Natural killer cell (primary cell): ENCODE measurements at places on chromosomes 6 and 20. TPM values are rescaled to one million over a fixed set of nuclear protein-coding genes. Genes with fewer than 3 reads are reported as not detected.

GRCh38 chr20:32252189-32252588 lies 25.3 kb upstream of the KIF3B start:
- DNase-seq = peak; percentile 55

- no peak for DNase-seq
Observed at GRCh38 chr6:45327956-45328522, at the start of gene RUNX2. Gene RUNX2, plus strand, starts transcription at chr6:45328330. Its CDS starts 397 bp downstream, at chr6:45328727.

DNA sequence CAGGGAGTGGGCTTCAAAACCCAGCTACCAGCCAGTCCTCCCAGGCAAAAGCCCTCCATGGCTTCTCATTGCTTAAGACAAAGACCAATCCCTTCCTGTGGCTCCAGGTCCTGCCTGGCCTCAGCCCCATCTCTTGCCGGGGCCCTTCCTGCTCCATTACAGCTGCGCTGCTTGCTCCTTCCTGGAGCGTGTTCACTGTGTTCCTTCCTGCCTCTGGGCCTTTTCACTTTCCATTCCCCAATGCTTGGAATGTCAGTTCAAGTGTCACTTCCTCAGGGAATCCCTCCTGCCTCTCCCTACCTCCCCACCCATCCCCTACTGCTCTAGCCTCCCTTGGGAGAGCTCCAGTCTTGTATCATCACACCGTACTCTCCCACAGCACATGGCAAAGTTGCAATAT lies 11.1 kb upstream of the ITPR3 start:
- no peak for DNase-seq

- DNase-seq = no peak
Observed at GRCh38 chr6:40472353-40472752, 114.8 kb downstream of the LRFN2 start.

GRCh38 chr6:87668013-87668412 lies 34.0 kb downstream of the AKIRIN2 start:
- DNase-seq = no peak

DNA sequence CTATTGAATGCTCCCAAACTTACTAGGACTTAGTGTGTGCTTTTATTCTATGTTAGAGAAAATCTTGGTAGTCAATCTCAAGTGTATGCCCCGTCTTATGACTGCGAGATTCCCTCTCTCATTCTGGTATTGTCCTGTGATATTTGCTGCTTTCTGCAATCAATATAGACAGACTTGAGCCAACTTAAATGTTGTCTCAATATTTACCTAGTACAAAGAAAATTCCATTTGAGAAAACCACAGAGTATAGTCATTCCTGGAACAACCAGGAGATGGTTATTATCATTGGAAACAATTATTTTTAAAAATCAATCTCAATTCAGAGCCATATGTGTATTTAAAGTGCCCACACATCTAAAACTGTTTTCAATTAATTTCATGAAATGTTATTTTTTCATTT lies 330.0 kb downstream of the NRN1 start:
- no peak for DNase-seq

DNA sequence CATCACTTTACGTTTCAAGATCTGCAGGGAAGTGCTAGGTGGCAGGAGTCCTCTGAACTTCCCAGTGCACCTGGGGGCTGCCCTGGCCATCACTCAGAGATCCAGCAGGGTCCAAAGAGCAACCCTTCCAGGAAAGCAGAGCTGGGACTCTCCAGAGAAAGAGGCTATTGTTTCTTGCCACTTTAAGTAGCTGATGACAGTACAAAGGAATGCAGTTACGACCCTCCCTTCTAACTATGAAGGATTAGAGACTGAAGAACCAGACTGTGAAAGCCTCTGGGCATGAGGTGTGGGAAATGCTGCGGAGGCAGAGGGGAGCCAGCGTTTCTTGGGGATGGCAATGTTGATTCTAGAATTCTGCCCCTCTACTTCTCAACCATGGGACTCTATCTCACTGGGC lies 189.1 kb upstream of the SUPT3H start:
- DNase-seq = no peak

DNA sequence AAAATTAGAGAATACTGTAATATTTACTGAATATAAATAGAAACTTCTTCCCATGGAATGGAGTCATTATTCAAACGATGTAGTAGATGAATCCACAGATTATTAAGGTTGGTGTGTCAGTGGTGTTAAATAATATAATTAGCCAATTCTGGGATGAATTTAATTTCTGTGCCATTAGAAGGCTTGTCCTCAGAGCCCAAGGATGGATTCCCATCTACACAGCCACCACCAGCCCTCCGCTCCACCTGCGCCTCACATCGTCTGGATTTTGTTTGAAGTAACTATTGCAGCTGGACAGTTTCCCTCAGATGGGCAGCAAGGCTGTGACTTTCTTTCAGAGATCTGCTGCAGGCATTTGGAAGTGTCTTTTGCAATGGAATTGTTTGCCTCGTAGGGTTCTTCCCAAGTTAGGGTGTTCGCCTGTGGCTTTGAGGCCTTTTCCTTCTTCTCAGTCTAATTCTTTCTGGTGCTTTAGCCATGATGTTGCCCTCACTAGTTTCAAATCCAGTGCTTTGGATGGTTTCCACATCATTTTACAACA lies 104.7 kb downstream of the AIG1 start:
- DNase-seq = no peak

GRCh38 chr6:81480139-81480538 lies 272.3 kb downstream of the TENT5A start:
- no peak for DNase-seq

GRCh38 chr6:2155206-2155605 lies 90.2 kb downstream of the GMDS start:
- DNase-seq = no peak

DNA sequence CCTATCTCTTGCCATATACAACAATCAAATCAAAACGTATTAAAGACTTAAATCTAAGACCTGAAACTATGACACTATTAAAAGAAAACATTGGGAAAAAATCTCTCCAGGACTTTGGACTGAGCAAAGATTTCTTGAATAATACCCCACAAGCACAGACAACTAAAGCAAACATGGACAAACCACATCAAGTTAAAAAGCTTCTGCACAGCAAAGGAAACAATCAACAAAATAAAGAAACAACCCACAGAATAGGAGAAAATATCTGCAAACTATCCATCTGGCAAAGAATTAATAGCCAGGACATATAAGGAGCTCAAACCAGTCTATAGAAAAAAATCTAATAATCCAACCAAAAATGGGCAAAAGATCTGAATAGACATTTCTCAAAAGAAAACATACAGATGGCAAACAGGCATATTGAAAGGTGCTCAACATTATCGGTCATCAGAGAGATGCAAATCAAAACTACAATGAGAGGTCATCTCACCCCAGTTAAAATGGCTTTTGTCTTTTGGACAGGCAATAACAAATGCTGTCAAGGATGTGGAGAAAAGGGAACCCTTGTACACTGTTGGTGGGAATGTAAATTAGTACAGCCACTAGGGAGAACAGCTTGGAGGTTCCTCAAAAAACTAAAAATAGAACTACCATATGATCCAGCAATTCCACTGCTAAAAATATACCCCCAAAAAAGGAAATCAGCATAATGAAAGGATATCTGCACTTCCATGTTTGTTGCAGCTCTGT lies 76.2 kb downstream of the SNX5 start:
- no peak for DNase-seq

DNA sequence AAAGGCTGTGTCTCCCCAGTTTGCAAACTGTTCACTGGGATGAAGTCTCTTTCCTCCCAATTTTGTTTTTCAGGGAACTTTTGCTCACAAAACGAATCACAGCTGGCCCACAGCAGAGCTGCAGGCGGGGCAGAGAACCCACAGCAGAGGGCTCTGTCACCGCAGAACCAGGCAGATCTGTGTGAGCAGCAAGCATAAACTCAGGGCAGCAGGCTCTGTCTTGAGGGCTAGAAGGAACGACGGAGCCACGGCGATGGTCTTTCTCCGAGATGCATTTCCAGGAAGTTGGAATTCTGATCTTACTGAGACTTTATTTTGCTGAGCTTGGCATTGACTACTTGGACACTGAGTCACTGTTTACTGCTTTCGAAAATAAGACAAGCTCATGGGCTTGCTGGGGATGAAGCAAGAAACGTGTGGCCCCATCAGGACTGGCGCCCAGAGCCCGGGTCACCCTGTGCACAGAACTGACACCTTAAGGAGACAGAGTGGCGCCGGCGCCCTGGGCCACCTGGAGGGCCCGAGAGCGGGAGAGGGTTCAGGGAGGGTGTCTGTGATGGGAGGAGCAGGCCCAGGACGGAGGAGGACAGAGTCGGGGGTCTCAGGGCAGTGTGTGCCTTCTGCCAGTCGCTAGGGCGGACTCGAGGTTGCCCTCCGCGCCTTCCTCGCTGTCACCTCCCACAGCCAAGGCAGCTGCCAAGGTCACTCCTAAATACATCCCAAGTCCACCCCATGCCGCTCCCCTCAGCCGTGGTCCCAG lies 106.3 kb upstream of the NXT1 start:
- DNase-seq = no peak

DNA sequence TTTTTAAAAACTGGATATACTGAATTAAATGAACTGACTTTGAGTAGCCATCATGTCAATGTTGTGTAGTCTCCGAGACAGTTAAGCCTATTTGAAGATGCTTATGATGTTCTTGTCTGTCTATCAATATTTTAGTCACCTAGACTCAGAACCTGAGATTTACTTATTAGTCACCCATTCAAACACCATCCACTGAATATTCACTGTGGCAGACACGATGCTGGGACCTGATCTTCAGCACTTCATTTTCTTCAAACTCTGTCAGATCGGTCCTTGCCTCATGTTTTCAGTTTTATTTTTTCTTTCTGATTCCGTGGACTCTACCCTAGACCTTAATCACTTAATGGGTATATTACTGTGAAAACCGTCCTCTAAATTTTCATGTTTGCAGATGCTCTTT lies 123.7 kb upstream of the MCHR2 start:
- no peak for DNase-seq

DNA sequence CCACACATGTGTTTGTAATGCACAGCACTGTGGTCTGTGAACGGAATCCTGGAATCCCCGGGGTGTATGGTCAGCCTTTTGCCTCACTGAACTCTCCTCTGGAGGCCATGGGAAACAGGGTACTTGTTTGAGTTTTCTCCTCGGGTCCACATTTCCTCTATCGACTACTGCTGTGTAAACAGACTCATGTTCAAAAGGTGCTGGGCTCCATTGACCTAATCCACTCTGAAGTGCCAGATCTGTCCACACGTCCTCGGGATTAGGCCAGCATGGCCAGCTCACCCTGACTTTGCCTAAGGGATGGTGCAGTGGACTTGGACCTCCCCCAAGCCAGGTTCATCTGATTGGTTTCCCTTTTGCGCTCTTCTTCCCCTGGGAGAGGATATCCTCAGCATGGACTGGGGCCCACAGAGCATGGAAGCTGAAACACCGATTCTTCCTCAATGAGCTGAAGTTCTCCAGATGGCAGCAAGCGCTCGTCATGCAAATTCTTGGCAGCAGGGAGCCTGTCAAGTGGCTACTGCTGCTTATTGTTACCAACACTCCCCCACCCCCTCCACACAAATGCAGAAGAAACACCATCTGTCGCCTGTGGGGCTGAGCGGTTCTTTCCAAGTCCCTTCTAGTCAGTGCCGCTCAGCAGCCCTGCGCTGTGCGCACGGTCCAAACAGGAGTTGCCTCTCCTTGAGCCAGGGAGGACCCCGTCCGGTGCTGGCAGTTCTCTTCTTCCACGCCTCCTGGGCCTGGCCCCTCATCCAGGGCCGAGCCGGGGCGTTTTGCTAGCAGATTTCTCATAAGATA lies 292.6 kb upstream of the MARCKS start:
- no peak for DNase-seq

- no peak for DNase-seq
Observed at GRCh38 chr6:168134560-168135201, 55.7 kb upstream of the FRMD1 start.

GRCh38 chr6:166645896-166646295 lies 18.8 kb upstream of the RPS6KA2 start:
- DNase-seq = no peak

GRCh38 chr6:110587328-110587727 lies 110.9 kb upstream of the SLC22A16 start:
- no peak for DNase-seq

DNA sequence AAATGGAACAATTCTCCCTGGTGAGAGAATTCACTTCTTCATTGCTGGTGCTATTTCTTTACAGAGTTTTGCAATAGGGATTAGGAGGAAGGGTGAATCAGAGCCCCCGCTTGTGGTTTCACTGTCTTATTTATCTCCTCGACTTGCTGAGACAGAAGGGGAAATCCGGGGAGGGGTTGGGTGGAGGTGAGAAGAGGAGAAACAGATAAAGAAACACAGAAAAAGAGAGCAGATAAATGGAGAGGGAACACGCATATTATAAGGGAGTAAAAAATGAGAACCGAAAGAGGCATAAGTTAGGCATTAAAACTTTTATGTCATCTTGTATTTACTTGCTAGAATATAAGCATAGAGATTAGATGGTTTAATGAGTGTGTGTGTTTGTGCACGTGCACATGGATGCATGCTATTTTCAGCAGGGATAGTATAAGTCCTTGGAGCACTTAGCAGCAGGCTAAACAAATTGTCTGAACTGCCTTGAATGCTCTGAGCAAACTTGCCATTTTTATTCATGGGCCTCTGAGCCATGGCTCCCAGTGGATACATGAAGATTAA lies 105.0 kb downstream of the OLIG3 start:
- peak; percentile 50 for DNase-seq

GRCh38 chr6:105301756-105302616 lies 100.9 kb downstream of the PREP start:
- DNase-seq = no peak

DNA sequence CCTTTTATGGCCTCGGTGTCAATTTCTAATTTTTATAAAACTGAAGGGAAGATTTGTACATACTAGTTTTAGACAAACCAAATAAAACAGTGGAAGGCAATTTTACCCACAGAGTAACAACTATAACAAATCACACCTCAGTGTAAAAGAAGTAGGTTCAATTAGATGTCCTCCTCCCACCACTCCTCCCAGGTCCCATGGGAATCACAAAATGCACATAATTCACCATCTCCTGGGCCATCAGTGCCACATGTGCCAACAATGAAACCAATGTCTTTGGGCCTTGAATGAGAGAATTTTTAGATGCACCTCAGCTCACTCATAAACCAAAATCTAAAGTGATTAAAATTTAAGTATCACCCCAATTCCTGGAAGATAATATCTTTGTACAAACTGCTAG lies 267.8 kb downstream of the BTBD9 start:
- DNase-seq = no peak

- DNase-seq = no peak
Observed at GRCh38 chr6:127243501-127243900, 23.2 kb upstream of the RNF146 start.

Gene HUS1B
- 3.4 TPM for total RNA-seq

Gene ADGRG6
- total RNA-seq = 0.24 TPM

Gene FAM83B
- total RNA-seq = not detected

Gene NOP56
- total RNA-seq = 216 TPM

Gene OLIG3
- not detected for total RNA-seq

Gene HTR1B
- not detected for total RNA-seq

Gene TSBP1
- not detected for total RNA-seq

Gene PPDPF
- total RNA-seq = 95.5 TPM

Gene GPX5
- total RNA-seq = not detected

Gene SLC44A4
- not detected for total RNA-seq

Gene TLDC2
- total RNA-seq = not detected

Gene MLN
- not detected for total RNA-seq

Gene ETV7
- total RNA-seq = 2.8 TPM

Gene LGSN
- total RNA-seq = not detected

Gene CALHM4
- not detected for total RNA-seq

Gene TRIM15
- not detected for total RNA-seq

Gene HLA-DQB1
- 24.8 TPM for total RNA-seq

Gene SOX18
- total RNA-seq = not detected

Gene PROKR2
- total RNA-seq = not detected
